Stimulated activated CD8-positive, alpha-beta memory T cell treated with anti-CD3 and anti-CD28 coated beads, Interleukin-7, amount 100 ng/mL, for 1 hour (primary cell): ENCODE measurements at places on chromosomes 13 and 19.

- DNase-seq = no peak
These were observed at the start of gene ICAM5 for GRCh38 chr19:10289836-10290356. TSS of gene ICAM5 (plus strand) at chr19:10289952. CDS start at chr19:10290044, 92 bp downstream.

DNA sequence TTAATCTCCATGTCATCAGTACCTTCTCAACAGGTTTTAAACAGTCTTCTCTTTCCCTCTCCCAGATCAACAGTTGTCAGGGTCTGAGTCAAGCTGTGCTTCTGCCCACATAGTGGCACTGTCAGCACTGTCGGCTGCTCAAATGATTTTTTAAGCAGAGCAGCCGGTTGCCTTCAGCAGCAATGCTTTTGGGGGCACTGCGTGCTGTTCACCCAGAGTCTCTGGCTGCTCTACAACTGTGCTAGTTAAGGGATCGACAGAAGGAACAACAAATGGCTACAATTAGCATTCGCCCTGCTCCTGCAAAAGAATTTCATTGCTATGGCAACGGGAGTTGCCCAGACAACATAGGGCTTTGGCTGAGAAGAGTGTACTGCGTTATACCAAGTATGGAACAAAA lies 412.9 kb downstream of the DIAPH3 start:
- no peak for DNase-seq

DNA sequence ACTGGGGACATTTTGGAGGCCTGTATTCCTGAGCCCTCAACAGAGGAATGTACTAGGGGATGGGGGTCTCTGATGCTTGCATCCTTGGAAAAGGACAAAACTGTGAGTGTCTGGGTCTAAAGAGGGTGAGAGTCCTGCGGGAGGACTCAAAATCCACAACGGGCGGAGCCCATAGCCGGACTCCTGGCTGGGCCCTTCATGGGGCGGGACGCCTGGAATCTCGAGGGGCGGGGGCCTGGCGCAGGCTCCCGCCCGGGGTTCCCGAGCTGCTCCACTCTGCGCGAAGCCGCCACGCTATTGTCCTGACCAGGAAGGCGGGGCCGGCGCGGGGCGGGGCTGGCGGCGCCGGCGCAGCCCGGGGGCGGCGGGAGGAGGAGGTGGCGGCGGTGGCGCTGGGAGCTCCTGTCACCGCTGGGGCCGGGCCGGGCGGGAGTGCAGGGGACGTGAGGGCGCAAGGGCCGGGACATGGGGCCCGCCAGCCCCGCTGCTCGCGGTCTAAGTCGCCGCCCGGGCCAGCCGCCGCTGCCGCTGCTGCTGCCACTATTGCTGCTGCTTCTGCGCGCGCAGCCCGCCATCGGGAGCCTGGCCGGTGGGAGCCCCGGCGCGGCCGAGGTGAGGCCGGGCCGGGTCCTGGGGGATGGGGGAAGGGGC lies at the start of gene APLP1:
TSS of gene APLP1 (plus strand) at position 403 of the 651 bp plus-strand sequence. CDS start at position 466, 63 bp downstream.
- no peak for DNase-seq

GRCh38 chr19:7830272-7830771 lies 304 bp downstream of the EVI5L start:
- no peak for DNase-seq

DNA sequence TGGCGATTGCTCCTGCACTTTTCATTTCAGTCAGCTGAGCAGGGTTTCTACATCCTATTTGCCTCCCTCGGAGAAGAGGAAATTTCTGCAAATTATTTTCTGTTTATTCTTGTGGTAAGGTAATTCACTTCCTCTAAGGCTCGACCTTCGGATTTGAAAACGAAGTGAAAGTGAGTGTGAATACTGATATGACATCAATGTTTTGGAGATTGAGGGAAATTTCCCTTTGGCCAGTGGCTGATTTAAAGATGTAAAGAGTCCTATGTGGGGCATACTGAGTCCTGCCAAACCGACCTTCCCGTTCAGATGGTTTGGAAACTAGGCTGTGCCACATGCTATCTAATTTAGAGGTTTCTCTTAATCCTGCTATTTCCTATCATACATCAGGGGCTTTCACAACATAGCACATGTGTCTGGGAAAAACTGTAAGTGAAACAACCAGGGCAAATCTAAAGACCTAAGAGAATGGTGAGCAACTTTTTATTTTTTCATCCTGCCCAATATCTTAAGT lies 112.3 kb downstream of the POSTN start:
- no peak for DNase-seq

DNA sequence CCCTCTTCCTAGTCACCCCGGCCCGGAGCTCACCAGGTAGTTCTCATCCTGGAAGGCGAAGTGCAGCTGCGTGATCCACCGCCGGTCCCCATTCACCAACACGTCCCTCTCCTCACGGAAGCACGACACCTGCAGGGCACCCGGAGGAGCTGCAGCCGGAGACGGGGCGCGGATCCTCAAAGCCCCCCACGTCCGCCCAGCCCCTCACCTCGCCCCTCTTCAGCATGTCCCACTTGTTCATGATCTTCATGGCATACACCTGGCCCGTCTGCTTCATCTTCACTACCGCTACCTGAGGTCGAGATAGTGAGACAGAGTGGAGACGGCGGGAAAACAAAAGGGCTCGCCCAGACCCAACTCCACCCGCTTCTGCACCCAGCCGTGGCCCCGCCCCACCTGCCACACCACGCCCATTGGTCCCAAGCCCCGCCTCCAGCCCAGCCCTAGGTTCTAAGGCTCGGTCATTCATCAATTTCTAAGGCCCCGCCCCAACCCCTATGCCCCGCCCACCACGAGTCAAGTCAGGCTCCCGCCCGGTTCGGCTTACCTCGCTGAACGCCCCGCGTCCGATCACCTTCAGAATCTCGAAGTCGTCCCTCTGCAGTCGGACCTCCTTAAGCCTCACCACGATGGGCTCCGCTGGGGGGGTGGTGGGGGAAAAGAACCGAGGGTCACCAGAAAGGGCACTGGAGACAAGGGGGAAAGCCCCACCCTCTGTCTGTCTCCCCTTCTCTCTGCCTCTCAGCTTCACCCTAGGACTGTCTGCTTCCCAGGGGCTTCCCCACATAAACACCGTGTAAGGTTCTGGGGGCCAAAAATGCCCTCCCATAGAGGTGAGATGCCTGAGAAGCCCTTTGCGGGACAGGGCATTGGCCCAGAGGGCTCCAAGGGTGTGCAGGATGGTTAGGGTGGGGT lies 2.8 kb downstream of the DMPK start:
- peak; percentile 61 for DNase-seq

- no peak for DNase-seq
These were observed 5.3 kb downstream of the SBNO2 start for GRCh38 chr19:1168572-1169410.

GRCh38 chr19:2083174-2083854 lies 12.8 kb downstream of the MOB3A start:
- peak; percentile 48 for DNase-seq

GRCh38 chr13:33645591-33646554 lies 172.1 kb upstream of the RFC3 start:
- no peak for DNase-seq

DNA sequence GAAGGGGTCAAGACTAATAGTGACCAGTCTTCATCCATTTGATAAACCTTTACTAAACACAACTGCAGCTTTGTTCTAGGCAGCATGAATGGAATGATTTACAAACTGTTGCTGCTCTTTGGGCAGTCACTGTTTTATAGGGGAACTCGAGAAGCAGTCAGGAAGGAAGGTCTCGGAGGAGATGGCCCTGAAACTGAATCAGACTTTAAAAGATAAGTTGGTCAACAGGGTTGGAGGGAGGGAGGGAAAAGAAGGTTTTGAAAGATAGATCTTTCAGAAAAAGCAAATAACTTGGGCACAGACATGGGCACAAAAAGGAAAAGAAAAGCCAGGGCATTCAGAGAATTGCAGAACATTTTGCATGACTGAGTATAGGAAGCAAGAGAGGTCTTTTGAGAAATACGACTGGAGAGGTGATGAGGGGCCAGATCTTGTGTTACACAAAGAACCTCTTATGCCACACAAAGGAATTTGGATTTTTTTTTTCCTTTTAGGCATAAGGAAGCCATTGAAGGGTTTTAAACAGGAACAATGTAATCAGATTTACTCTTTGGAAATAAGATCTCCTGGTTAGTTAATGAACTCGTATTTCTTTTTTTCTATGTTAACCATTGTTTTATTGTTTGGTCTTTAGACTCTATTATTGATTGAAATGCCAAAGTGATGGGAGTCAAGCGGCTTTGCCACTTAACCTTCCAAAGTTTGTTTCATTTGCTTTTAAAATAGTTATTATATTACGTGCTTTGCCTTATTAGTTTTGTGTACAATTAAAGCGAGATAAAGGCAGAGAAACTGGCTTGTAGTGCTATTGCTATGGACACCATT lies 37.5 kb upstream of the SACS start:
- DNase-seq = no peak

GRCh38 chr13:51230477-51231105 lies 8.4 kb downstream of the FAM124A start:
- no peak for DNase-seq

GRCh38 chr13:20776751-20777150 lies 3.0 kb upstream of the EEF1AKMT1 start:
- no peak for DNase-seq
